Naive thymus-derived CD4-positive, alpha-beta T cell (primary cell): ENCODE measurements at places on chromosomes 3 and 15. TPM values are rescaled to one million over a fixed set of nuclear protein-coding genes. Genes with fewer than 3 reads are reported as not detected.

DNA sequence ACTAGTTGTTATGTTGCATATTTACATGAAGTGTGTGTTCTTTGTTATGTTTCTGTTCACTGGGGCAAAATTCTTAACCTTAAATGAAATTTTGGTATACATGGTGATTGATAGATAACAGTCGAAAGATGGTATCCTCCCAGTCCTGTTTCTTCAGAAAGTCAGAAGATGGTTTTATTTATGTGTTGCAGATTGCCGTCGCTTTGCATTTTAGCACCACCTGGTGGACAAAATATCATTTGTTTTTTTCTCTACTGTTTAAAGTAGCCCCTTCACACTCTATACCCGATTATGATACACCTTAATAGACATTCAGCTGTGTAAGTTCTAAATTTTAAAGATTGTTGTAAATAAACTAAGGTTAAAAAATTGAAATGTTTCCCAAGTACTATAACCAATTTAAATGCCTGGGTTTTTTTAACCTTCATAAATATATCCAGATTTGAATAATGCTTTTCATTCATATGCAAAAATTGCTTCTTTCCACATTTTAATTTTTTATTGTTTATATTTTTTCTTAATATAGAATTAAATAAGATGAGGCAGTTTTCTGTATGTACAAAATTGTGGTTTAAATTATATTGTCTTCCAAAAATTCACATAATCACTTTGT lies 152.2 kb downstream of the ALCAM start:
- peak; percentile 52 for DNase-seq

DNA sequence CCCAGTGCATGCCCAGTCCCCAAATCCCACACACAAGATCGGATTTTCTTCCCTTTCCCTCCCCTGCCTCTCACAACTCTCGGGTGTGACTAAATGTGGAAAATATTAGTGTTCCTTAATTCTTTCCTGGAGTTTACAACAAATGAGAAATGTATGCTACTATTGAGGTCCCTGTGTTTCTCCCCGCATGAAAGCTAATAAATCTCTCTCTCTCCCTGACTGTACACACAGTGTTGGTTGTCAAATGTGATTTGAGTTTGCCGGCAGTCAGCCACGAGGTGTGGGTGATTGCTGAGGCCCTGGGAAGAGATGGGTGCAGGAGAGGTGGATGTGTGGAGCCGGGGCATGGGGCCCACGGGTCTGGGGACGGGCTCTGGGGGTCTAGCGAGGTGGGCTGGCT lies 161.4 kb upstream of the IQSEC1 start:
- DNase-seq, result no peak

Gene TMEM39A
- total RNA-seq, result 51.9 TPM

DNA sequence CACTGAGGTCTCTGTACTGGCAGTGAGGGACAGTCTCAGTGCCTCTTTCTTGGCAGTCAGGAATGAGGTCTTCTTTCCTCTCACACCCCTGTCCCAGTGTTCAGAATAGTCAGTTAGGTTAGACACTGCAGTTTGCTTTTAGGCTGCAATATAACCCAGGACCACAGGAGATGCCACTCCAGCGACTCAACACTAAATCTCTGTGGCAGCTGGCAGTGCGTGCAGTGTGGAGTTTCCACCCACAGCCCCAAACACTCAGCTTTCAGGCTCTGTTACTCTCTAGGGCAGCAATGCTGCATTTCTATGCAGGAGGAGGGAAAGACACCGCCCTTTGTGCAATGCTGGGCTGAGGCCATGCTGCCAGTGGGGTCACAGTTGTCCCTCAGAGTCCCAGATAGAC lies 150.2 kb upstream of the SUCLG2 start:
- DNase-seq, result no peak

GRCh38 chr3:141986548-141987107 lies 110.2 kb downstream of the ATP1B3 start:
- no peak for DNase-seq

Gene CAMP
- total RNA-seq, result not detected
